Stimulated activated CD4-positive, alpha-beta T cell treated with anti-CD3 and anti-CD28 coated beads, Interleukin-1b, Interleukin-23, amount 100 ng/mL, for 24 hours (primary cell): ENCODE measurements at places on chromosomes 5 and 9.
A peak's percentile ranks its signal among the peaks of the same experiment; 100 is the strongest.

DNA sequence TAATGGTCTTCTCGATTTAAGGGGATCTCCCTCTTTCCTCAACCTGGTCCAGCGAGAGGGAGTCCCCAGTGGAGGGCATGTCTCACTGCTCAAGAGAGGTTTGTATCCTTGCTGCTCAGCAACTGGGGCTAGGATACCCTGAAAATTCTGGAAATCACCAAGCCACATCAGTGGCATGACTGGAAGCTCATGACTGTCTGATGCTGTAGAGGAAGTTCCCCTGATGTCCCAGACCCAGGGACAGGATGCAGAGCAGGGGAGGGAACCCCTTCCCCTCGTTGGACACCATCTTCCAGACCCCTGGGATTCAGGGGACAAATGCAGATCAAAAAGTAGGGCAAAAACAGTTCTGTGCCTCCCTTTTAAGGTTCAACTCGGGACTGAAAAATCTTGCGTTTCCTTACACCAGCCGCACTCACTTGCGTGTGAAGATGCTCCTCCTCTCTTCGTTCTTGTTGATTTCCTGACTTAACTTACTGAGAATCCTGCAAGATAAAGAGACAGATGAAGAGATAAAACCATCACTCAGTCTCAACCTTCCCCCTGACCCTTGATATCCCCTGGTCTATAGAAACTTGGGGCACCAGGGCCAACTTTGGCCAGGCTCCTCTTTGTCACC, 22.1 kb downstream of the LCP2 start:
- DNase-seq = no peak

- DNase-seq = no peak
These were observed 7.1 kb upstream of the OCLN start for GRCh38 chr5:69485471-69485870.

DNA sequence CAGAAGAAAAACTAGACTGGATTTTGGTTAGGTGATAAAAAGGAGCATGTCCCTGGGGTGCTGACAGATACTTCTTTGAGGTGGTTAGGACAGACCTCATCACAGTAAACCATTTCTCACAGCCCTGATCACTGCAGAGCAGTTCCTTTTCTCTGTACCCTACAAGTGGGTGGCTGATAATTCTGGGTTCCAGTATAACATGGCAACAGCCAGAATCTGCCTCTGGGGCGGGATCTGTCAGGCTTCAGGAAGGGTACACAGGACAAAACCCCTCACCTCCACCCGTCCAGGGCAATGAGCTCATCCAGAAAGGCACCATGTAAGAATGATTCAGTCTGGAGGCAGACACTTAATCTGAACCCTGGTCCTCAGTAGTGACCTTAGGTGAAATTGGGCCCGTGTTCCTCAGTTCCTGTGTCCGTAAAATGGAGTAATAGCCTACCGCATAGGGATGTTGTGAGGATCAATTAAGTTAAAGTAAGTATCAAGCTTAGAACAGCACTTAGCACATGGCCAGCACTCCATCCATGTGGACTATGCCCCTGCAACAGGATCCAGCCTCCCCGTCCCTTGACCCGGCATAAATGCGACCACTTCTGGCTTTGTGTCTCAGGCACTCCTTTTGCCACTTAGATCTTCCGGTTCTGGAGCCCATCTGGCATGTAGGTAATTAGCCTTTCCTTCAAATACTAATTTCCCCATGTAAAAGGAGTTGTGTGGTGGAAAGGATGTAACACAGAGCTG, 129.2 kb downstream of the LHFPL2 start:
- DNase-seq = no peak

- no peak for DNase-seq
These were observed 80.9 kb downstream of the DOCK8 start for GRCh38 chr9:295576-295975.

DNA sequence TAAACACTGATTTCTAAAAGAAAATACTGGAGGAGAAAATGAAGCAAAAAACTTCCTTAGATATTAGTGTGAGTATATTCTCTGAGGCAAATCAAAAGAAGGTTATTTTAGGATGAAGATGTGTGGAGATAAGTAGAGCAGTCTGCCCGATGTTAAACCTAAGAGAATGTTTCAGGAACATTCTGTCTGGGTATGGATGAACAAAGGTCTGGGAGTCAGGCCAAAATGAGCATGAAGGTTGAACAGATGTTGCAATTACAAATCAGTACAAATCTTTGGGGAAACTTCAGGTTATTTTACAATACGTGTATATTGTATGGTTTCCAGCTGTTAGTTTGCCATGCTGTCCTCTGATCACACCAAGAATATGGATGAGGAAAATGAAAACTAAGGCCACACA, 14.4 kb upstream of the CEP78 start:
- no peak for DNase-seq

GRCh38 chr5:112192866-112193265, 226.2 kb downstream of the EPB41L4A start:
- DNase-seq = no peak

DNA sequence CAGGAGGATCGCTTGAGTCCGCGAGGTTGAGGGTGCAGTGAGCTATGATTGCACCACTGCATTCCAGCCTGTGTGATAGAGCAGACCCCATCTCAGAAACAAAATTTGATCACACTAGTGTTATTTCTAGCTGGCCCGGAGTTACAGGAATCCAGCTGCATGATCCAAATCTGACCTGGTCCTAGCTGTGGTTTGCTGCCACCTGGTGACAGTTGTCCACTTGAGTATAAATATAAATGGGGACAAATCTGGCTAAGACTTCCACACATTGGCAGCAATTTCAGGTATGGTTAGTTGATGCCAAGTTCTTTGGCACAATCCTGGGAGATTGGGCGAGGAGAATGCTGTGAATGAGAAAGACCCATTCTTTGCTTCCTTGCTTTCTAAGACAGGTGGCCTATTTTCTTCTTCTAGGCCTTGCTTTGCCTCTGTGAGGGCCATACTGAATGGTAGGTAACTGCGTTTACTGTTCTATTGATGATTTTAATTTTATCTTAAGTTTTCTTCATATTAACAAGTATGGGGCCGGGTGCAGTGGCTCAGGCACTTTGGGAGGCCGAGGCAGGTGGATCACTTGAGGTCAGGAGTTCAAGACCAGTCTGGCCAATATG, 35.4 kb downstream of the UBE2R2 start:
- DNase-seq = peak; percentile 10

GRCh38 chr9:4384750-4385149, 84.9 kb upstream of the GLIS3 start:
- no peak for DNase-seq

DNA sequence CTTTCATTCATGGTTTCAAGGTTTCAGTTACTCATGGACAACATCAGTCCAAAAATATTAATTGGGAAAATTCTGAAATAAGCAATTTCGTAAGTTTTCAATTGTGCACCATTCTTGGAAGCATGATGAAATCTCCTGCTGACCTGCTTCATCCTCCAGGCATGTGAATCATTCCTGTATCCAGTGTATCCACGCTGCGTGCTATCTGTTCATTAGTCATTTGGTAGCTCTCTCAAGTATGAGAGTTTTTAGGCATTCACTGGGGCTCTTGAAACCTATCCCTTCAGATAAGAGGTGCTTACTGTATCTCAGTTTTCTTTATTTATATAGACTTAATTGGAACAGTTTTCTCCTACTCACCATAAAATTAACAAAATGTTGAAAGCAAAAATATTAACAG, 293.0 kb downstream of the CDH12 start:
- DNase-seq = no peak

DNA sequence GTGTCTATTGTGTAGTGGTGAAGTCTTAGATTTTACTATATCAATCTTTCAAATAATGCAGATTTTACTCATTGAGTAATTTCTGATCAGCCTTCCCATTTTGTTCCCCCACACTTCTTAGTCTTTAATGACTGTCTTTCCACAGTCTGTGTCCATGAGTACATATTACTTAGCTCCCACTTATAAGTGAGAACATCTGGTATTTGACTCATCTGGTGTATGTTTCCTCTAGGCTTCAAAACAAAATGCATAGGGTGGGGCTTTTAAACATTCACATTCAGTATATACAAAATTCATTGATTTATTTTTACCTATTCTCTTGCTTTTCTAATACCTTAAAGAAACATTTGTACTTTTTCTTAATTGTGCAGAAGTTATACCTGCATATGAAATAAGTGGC, 513.0 kb downstream of the MTRR start:
- no peak for DNase-seq

- peak; percentile 90 for DNase-seq
These were observed 8.5 kb downstream of the PRR7 start for GRCh38 chr5:177455036-177455660.

GRCh38 chr9:99024959-99025358, 80.0 kb upstream of the TGFBR1 start:
- no peak for DNase-seq

GRCh38 chr5:80346055-80346454, 26.3 kb downstream of the SPZ1 start:
- no peak for DNase-seq

DNA sequence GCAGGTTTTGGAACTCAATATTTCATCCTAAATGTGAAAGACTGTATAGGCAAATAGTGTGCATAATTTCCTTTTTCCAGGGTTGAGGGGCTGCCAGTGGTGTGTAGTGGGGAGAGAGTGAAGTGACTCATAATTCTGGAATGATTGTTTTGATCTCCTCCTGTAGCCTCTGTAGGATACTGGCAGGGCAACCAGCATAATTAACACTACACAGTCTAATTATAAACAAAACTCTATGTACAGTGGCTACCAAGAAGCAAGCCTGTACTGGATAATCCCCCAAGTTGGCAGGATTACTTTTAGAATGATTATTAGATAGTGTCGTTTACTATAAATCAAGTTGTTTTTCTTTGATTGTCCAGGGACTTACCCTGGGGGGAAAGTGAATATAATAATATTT, 32.2 kb downstream of the LNPEP start:
- no peak for DNase-seq

GRCh38 chr9:104448036-104448435, 56.0 kb upstream of the OR13F1 start:
- DNase-seq = no peak

- DNase-seq = no peak
These were observed 87.5 kb downstream of the SECISBP2 start for GRCh38 chr9:89405826-89406225.

DNA sequence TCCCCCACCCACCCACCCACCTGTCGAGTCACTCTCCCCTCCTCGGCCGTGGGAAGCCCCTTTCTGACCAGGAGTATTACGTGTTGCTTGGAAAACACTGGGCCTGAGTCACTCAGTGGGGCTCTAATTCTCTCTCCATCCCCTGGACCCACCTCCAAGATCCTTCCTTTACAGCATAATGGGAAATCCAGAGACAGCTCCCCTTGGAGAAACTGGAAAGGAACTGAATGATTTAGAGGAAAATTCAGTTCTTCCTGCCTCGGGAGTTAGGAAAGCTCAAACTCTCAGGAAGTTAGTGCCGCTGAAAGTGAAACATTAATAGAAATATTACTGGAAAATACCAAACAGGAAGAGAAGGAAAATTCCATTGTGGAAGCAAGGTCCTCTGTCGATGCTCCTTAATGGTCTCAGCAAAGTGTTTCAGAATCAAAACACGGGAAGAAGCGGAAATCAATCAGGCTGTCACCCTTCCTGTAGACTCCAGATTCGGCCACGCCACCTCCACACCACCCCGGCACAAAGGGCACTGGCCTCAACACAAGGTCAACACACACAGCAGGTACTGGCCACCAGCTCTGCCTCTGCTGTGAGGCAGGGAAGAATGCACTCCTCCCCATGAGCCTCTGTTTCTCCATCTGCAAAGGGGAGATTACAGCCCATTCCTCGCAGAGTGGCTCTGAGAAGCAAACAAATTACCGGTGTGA, 9.6 kb downstream of the SHB start:
- no peak for DNase-seq

GRCh38 chr9:72817413-72817812, 135.4 kb downstream of the ALDH1A1 start:
- no peak for DNase-seq

DNA sequence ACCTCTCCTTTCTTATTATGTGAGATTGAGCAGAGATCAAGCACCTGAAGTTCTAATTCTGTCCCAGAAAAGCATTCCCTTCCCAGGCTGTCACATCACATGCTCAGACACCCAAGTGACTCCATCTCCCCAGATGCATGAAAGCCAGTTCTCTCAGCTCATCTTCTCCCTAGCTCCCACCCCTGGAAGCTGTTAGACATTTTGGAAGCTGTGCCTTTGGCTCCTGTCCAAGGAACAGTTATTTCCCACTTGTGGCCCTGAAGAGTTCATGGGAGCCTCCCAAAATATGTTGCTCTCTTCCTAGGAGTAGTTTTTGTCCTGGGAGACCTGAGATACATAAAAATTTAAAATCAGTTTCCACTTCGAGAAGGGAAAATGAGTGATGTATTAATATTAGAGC, 161.4 kb upstream of the GAS1 start:
- no peak for DNase-seq

DNA sequence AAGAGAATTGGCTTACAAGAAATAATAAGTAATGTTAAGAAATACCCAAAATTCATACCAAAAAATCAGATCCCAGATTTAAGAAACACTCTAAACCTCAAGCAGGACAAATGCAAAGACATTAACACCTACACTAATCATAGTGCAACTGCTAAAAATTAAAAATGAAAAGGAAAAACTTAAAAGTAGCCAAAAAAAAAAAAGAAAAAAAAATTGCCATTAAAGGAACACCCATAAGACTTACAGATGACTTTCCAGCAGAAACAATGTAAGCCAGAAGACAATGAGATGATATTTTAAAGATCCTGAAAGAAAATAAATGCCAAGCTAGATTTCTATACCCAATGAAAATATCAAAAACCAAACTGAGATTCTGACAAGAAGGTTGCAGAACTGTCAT, 101.5 kb downstream of the DENND1A start:
- no peak for DNase-seq

- DNase-seq = no peak
These were observed 33.9 kb upstream of the FOXB2 start for GRCh38 chr9:76985581-76985980.

GRCh38 chr9:79268806-79269205, 303.0 kb upstream of the TLE4 start:
- no peak for DNase-seq

GRCh38 chr5:132071338-132071707, 2.3 kb upstream of the CSF2 start:
- no peak for DNase-seq

DNA sequence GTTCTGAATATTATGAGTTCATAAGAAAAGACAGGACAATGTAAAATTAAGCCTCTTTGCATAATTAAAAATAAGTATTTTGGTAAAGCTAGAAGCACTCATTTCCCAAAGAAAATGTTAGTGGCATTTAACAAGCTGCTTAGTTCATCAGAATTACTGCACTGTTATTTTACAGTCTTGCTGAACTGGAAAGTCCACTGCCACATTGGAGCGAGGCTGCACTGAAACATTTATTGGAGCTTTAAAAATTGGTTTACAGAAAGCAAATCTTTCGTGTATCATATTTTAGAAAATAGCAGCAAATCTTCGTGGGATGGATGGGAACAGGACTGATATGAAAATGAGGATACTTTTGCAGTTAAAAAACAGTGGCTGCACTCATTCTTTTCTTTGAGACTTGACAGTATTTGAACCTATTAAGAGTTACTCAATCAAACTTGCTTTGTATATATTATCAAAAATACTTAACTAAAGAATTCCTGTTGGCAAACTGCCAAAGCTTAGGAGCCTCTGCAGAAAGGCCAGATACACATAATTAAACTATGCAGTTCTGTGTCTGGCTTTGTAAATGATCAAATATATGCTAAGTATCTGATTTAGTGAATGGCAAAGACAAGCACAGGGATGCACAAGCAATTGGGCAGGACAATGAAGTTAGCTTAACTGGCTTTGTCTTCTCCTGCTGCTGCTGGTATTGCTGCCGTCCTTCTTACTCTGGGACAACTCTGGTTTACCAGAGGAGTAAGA, 16.5 kb upstream of the FBXL7 start:
- DNase-seq = no peak

GRCh38 chr5:58156973-58157701, 302.7 kb downstream of the PLK2 start:
- no peak for DNase-seq

- no peak for DNase-seq
These were observed 42.6 kb upstream of the APC start for GRCh38 chr5:112694853-112695709.
